ENCODE measurements at places on chromosomes 11 and 22. TPM values are rescaled to one million over a fixed set of nuclear protein-coding genes. Genes with fewer than 3 reads are reported as not detected.

TH gene
- not detected for total RNA-seq

SMTN gene
- total RNA-seq: 28.9 TPM

TSGA10IP gene
- not detected for total RNA-seq

- DNase-seq: no peak
Measured at GRCh38 chr11:975827-976226, 50.2 kb downstream of the AP2A2 start.

PATL1 gene
- 69.0 TPM for total RNA-seq

LRRC10B gene
- 0.07 TPM for total RNA-seq

- no peak for DNase-seq
Measured at GRCh38 chr22:39091126-39092081, 5.6 kb upstream of the APOBEC3H start.

GRCh38 chr11:65790902-65791650 is 4.2 kb downstream of the OVOL1 start:
- no peak for DNase-seq

DNA sequence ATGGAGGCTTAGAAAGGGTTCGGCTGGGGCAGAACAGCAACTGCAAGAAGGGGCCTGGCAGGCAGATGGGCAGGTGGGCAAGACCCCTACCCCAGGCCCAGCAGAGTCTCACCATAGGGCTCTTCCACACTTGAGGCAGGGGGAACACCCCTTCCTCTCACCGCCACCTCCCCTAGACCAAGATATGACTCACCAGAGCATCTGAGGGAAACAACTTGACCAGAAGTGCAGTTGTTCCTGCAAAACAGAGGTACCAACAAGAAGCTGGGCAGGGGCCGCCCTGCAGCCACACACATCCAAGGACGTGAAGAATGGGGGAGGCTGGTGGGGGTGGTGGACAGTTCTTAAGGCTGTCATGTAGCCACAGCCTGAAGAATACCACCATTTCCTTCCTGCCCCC is 10.9 kb downstream of the TMPRSS5 start:
- DNase-seq: no peak

GDPD5 gene
- 14.9 TPM for total RNA-seq

DNA sequence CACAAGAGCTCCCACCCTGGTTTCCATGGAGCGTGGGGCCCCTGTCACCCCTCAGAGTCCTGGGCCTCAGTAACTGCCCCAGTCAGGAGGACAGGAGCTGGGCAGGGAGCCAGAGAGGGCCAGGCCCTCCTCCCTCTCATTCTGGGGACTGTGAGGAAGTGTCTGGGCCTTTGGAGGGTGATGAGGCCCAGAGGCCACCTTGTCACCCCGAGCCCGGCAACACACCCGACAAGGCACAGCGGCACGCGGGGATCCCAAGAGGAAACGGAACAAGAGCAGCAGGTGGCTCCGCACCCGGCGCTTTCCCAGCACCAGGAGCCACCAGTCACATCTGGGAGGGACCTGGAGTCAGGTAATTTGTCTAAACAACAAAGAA is 72.1 kb downstream of the CELSR1 start:
- no peak for DNase-seq

MS4A15 gene
- not detected for total RNA-seq

ANGPTL5 gene
- not detected for total RNA-seq

DNA sequence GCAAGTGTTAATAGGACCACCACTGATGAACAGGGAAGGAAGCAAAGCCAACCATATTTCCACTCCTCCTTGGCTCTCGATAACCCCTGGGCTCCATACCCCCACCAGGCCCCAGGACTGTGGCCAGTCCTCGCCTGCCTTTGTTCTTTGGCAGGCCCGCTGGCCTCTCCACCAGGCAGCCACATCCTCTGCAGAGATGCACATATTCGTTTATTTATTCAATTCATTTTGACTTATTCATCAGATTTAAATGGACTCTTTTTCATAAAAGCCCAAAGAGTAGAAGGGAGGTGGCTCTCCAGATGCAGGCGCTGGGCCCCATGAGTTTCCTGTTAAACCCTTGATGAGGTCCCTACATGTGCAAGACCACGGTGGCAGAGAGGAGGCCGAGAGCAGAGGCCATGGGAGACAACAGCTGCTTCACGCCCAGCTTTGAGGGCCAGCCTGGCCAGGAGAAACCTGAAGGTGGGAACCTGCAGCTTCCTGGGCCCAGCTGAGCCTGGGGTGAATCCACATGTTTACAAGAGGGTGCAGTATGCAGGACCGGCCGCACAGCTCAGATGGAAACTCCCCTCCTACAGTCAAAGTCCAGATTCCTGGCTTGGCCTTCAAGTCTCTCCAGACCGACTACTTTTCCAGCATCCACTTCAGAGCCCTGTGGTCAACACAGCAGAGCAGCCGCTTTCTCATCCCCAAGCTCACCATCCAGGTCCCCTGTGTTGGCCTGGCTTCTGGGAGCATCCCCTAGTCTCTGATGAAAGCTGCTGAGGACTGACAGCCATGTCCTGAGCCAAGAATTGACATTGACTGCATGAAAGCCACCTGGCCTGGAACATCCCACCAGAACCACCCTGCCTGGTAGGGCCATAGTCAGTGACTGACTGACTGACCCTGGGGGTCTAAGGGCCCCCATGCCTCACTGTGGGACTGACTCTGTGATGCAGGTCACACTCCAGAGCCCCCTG is 39.7 kb upstream of the CCND1 start:
- DNase-seq: no peak

CRY2 gene
- total RNA-seq: 24.0 TPM

POLR2L gene
- total RNA-seq: 101 TPM

DNA sequence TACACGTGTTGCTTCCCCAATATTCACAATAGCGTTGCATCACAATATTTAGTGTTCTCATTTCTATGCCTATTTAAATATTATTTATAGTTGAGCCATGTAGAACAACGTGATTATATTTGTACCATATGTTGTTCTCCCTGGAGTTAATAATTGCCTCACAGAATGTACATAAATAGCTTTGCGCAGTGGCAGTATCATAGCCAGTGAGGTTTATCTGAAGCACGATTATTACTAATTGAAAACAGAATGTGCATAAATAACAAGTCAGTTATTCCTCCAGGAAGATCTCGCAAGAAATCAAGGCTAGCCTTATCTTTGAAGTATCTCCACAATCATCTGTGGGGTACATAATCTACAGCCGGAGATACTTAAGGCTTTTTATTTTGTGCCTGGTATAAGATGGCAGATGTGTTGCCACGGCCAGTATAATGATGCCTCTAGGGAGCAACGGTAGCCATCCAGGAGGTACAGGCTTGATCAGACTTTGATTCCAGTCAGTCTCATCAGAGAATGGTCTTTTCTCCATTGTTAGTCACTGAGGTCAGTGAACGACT is 197.5 kb downstream of the MSANTD4 start:
- DNase-seq: no peak

- DNase-seq: no peak
Measured at GRCh38 chr11:77866336-77866735, 45.4 kb downstream of the AAMDC start.

DNA sequence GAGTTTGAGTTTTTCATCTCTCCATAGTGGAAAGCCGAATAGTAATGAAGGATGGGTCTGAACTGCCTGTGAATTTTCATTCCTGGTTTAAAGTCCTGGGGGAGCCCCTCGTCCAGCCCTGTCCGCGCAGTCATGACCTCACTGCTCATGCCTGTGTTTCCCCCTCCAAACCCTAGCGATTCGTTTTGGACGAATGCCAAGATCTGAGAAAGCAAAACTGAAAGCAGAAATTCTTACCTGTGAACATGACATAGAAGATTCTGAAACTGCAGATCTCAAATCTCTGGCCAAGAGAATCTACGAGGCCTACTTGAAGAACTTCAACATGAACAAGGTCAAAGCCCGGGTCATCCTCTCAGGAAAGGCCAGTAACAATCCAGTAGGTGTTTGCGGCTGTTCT is 30.5 kb downstream of the CDPF1 start:
- no peak for DNase-seq

DNA sequence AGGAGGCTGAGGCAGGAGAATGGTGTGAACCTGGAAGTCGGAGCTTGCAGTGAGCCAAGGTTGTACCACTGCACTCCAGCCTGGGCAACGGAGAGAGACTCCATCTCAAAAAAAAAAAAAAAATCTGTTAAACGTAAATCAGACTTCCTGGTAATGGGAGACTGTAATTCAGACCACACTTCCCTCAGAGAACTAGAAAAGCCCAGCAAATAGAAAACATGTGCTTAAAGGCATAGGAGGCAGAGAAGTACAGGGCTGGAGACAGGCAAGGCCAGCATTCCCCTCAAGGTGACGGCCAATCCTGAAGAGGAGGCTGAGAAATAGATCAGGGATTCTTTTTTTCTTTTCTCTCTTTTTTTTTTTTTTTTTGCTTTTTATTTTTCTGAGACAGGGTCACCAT is 8.2 kb downstream of the GGT5 start:
- no peak for DNase-seq

Measured in activated T-helper 2 cell treated with anti-CD3 and anti-CD28 coated beads, Interferon-gamma antibody, Interleukin-2, Interleukin-4, amounts not matched to agents 10 μg/mL and 5 μg/mL and 100 μg/mL, durations not matched to agents 14 hours and 24 hours and 36 hours (primary cell).